A549 treated with Mapracorat at 1 μM for 4 hours (cell line): ENCODE measurements at places on chromosomes 1 and 21. TPM values are rescaled to one million over a fixed set of nuclear protein-coding genes. Genes with fewer than 3 reads are reported as not detected.

The TRAF3IP3 gene
- total RNA-seq: not detected in 5 replicates

The WDR64 gene
- not detected in 5 replicates for total RNA-seq

The ALPL gene
- 0.18 to 0.50 TPM (median 0.31 TPM) in 5 replicates for total RNA-seq

The CTSE gene
- total RNA-seq: 0.12 TPM in 1 of 5 replicates, not detected in the others

The CYP4X1 gene
- total RNA-seq: 0.07 TPM in 1 of 5 replicates, not detected in the others

The EDN2 gene
- 27.8 to 36.9 TPM (median 34.3 TPM) in 5 replicates for total RNA-seq

The CFHR3 gene
- 0.08 to 0.35 TPM (median 0.14 TPM) in 3 of 5 replicates, not detected in the others for total RNA-seq

The MFSD2A gene
- 6.1 to 7.6 TPM (median 6.9 TPM) in 5 replicates for total RNA-seq

The SNX7 gene
- 22.9 to 40.8 TPM (median 23.9 TPM) in 5 replicates for total RNA-seq

The ARHGEF11 gene
- 15.1 to 17.7 TPM (median 17.3 TPM) in 5 replicates for total RNA-seq

The SPRR2G gene
- not detected in 5 replicates for total RNA-seq

The NECTIN4 gene
- total RNA-seq: 1.5 to 2.2 TPM (median 1.9 TPM) in 5 replicates

The PTGFR gene
- total RNA-seq: not detected in 5 replicates

The HSPA6 gene
- 1.3 to 8.3 TPM (median 1.7 TPM) in 5 replicates for total RNA-seq

The CFHR1 gene
- 0.15 to 0.23 TPM in 2 of 5 replicates, not detected in the others for total RNA-seq

The RSRP1 gene
- 13.8 to 24.9 TPM (median 22.1 TPM) in 5 replicates for total RNA-seq

The NTNG1 gene
- total RNA-seq: not detected in 5 replicates

The ECE1 gene
- total RNA-seq: 49.3 to 63.8 TPM (median 60.7 TPM) in 5 replicates

The GCSAML gene
- not detected in 5 replicates for total RNA-seq

The PRKAB2 gene
- total RNA-seq: 9.1 to 12.6 TPM (median 10.4 TPM) in 5 replicates

The A3GALT2 gene
- total RNA-seq: not detected in 5 replicates
